CD4-positive, alpha-beta T cell treated with Interleukin-1 beta for 1 hour (primary cell): ENCODE measurements at places on chromosomes 6 and 20.

DNA sequence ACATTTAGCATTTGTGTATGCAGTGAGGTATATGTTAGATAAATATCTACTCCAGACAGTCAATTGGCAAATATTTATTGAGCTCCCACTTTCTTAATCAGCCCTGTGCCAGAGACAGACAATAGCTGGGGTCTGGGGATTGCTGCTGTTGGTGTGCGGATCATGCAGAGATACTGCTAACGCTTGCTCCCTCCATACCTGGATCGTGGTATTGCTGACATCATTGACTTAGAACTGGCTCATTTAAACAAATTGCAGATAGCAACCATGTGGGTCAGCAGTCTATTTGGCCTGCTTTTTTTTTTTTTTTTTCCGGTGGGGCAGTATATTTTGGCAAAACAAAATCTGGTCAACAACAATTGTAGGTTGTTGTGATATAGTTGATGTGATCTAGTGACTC, 9.5 kb downstream of the ARID1B start:
- DNase-seq: no peak

GRCh38 chr6:110874880-110875547, 429 bp downstream of the AMD1 start:
- DNase-seq: no peak

DNA sequence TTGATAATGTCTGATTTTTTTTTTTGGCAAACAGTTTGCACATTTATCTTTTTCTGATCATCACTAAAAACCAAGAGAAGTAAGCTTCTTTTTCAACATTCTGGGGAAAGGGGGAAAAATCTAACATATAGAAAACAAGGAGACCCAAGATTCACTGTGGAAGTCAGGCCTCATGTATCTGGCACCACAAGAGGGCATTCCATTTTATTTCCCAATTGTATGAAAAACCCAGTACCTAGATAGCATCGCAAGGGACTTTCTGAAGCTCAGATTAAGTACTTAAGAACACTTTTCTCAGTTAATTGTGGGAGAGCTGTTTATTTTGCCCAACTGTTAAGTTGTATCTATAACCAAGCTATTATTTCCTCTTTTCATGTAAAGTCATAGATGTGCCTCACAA, 152.9 kb downstream of the KLHL32 start:
- no peak for DNase-seq

DNA sequence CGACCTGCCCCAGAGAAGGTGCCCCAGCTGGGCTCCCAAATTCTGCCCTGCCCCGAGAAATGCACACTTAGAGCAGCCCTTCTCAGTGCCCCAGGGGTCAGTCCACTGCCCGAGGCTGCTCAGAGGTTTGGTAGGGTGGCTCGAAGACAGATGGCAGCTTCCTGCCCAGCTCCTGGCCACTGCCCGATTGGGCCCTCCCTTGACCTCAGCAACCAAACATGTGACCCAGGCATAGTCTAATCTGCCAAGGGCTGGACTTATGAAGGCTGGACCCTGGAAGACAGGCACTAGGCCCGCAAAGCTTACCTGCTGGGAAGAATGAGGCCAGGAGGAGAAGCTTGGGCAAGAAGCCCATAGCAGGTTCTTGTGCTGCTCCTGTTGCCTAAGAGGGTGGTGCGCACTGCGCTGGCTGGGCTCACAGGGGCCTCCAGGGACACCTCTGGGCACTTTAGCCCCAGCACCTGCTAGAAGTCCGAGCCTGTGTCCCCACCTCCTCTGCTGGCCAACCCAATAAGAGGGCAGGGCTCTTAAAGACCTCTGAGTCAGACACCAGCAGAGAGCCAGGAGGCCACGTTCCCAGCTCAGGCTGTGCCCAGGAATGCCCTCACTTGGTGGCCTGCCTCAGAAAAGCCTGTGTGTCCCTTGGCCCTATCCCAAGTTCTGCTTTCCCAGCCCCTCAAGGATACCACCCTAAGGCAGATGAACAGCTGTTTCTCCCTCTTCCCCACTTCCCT, 5.5 kb downstream of the SIGLEC1 start:
- no peak for DNase-seq

GRCh38 chr6:33590531-33591198, 10.6 kb upstream of the BAK1 start:
- DNase-seq: no peak

DNA sequence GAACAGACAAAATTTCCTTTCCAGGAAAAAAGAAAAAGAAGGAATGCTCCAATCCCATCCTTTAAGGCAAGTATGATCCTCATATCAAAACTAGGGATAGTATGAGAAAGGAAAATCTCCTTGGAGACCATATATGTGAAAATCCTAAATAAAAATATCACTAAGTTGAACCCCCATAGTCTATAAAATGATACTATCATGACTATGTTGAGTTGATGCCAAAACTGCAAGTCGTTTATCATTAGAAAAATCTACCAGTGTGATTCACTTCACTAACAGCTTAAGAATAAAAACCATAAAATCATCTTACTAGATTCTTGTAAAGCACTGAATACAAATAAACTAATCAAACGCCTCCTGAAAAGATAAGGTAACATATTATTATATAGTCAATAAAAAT, 76.6 kb upstream of the STXBP5 start:
- DNase-seq: no peak

DNA sequence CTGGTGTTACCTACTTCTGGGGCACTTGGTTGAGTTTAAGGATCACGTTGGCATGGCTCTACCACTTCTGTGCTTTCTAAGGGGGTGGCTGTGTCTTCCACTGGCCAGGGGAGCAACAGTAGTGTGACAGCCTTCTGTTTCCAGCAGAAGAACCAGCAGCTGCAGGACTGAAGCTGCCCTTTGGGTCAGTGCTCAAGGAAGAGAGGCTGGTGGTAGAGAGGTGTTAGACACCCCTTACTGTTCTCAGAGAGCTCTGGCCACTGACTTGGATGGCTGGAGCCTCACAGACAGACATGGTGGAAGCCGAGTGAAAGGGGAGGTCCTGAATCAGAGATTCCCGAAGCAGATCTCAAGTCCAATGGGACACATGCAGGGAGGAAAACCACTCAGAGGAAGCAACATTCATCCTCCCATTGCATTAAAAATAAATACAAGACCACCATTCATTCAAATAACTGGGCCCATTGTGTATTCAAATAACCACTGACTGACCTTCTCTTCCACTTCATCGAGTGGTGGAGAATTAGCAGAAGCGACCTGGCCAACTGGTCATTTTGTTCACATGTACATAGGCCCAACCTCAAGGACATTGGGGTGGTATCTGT, 106.7 kb downstream of the MYLK4 start:
- DNase-seq: no peak

GRCh38 chr6:132734694-132735236, 20.9 kb upstream of the VNN1 start:
- no peak for DNase-seq

DNA sequence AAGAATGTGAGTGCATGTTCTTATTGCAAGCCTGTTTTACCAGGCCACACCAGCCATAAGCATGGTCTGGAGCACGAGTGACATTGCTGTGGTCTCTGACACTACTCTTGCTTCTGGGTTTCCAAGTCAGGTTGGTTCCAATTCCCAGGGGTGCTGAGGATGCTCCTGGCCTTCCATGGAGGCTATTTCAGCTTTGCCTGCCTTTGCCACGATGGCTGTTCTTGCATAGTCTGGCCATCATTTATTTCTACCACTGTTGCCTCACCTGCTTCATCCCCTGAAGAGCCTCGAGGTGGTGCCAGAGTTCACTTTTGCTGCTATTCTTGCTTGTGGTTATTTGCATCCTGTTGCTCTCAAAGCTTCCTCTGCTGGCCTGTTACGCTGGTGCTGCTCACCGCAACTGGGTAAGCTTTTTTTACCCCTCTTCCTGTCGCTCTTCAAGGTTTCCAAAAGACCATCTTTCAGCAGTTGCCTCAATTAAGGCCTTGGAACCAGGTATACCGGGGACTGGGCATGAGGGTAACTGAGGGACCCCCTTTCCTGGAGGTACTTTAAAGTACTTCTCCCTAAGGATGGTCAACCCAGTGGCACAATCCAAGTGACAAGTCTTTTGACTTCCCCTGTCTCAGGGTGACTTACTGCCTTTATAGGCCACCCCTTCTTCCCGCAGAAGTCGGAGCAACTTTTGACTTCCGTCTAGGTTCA, 64.5 kb downstream of the AKAP7 start:
- peak; percentile 86 for DNase-seq

- DNase-seq: no peak
Observed at GRCh38 chr20:6588296-6588695, 179.2 kb upstream of the BMP2 start.

- DNase-seq: no peak
Observed at GRCh38 chr6:133093956-133094355, 147.2 kb upstream of the EYA4 start.

DNA sequence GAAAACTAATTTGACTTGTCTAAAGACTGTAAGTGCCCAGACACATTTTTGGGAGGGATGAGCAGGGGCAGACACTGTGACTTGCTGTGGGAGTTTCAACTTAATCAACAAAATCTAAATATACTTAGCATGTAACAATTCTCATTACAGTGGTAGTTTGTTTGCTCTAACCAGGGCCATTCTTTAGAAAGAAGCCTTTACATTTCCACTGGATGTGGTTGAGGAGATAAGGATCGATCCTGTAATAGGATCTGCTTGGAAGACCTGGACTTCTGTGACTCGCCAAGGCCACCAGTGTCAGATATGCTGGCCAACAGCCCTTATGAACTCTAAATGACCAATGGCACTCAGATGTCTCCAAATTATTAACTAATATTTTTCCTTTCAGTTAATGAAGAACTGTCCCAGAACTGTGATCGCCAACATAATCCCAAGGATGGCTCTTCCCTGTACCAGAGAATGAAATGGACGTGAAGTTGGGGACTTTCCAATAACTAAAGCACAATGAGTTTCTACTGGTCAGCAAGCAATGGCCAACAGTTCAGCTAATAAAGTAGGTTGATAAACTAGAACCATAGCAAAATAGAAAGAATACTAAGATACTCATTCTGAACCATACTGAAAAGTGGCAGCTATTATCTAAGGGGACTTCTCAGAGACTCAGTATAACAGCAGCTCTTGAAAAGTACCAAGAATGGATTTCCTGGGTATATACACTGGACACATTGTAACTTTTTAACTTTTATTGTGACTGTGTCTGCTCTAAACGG, 7.5 kb downstream of the SMLR1 start:
- no peak for DNase-seq

- no peak for DNase-seq
Observed at GRCh38 chr6:118097576-118097975, 190.5 kb downstream of the SLC35F1 start.

DNA sequence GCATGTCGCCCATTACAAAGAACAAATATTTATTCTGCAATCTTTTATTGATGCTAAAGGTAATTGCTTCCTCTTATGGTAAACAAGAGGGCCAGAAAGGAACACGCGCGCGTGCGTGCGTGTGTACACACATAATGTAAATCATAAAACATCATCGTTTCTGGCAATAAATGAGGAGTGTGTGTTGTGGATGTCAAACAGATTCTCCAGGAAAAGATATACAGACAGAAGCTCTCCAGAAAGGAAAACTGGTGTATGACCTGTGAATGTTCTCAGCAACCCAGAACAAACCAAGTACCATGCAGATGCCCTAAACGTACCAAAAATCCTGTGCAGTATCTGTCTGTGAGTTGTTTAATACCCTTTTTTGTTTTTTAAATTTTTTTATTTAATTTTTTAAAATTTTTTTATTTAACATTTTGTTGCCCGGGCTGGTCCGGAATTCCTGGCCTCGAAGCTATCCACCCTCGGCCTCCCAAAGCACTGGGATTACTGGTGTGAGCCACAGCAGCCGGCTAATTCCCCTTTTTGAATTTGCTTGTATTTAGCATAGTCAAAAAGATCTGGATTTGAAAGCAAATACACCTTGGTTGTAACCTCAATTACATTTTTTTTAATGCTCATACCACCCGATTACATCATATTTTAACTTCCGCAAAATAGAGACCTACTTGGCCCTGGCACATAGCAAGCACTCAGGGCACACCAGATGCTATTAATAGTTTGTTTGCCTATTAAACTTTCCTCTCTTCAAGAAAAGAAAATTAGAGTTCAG, 909 bp upstream of the NUDT3 start:
- DNase-seq: no peak

DNA sequence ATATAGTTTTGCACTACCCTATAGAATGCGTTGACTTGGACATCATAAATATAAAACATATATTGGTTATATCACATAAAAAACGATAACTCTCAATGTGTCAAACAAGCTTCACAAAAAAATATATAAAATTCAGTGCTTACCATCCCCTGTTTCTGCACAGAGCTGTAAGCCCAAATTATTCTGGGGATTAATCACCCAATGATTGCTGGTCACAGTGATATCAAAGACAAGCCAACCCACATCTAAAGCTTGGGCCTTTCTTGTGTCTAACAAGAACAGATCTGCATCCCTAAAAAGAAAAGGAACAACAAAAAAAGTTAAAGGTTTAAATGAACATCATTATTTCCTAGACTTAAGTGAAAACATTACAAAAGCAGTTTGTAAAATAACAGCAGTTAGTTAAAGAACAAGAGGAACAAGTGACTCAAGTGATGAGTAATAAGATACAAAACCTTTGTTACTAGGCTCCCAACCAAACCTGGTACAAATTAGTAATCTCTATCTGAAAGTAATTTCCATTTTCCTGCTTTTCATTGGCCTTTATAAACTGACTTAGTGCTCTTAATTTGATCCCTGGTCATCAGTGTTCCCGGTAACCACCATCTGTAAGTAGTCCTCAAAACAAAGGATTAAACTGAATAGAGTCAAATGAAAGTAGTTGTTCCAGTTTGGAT, 81.1 kb downstream of the BMP5 start:
- no peak for DNase-seq

DNA sequence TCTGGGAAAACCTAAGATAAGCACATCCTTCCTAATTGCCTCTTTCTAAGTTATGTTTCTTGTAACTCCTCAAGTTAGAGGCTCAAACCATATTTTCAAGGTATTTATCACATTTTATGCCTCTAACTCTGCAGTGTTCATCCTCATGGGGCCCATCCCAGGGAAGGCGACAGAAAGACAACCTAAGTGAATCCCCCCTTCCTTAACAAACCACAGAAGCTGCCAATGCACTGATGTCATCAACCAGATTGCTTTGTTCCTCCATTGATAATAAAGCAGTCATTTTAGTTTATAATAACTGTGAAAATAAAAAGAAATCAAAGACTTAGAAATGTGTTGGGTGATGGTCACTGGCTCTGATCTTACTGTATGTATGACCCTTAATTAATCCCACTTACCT, 119.5 kb upstream of the TCF21 start:
- no peak for DNase-seq

- no peak for DNase-seq
Observed at GRCh38 chr6:31900917-31901414, 920 bp downstream of the ZBTB12 start.

DNA sequence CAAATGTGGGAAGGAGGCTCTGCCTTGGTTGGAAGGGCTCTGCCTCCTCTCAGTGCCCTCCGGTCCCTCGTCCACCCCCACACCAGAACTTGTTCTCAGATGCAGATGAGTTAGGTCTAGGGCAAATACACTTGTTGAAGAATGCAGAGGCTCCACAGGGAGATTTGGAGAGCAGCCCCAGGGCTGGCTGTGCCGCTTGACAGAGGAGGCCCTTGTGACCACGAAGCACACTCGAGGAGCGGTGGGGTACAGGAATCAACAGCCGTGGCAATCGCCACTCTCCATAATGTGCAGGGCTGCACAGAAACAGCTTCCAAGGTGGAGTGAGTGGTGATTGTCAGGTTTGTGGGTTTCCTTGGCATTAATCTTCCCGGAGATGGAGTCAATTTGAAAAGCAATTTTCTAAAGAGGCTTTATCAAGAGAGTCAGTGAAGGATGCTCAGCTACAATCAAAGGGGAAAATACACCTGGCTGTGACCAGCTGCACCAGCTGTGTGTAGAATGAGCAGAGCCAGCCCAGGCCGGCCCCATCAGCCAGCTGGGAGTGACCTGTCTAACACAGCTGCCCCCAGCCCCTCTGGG, 59.5 kb downstream of the BFSP1 start:
- no peak for DNase-seq
